ENCODE measurements at places on chromosomes 4 and X.

GRCh38 chr4:99825272-99825671 is 8.6 kb downstream of the DAPP1 start:
- no peak for DNase-seq

GRCh38 chr4:3367866-3368265 is 73.9 kb upstream of the HGFAC start:
- no peak for DNase-seq

DNA sequence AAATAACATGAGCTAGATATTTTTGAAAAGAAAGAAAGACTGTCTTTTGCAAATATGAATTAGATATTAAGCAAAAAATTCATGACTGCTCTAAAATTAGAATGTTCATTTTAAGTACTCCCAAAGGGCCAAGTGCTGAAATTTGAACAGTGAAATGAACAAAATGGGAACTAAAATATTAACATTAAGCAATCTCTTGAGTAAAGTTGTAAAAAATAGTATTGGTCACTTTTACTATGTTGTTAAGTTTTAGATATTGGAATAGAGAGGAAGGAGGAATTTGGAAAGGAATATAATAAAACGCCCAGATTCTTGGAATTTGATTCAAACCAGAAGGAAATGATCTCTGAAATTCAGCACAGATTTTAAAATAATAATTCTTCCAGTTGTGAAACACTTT is 125.9 kb upstream of the ANK2 start:
- no peak for DNase-seq

DNA sequence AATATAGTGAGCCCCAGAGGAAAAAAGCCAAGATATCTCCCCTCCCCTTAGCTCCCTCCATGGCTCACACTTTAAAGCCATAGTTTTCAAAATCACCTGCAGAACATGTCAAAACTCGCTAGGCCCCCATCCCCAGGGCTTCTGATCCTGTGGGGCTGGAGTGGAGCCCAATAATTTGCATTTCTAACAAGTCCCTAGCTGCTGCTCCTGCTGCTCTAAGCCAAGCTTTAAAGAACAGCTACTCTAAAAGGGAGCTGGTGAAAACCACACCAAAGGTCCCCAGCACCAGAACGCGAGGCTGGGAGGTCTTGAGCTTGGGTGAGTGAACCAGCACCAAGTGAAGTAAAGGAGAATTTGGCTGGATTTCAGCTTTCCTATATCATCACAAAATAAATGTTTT is 237.1 kb downstream of the ZNF674 start:
- no peak for DNase-seq

DNA sequence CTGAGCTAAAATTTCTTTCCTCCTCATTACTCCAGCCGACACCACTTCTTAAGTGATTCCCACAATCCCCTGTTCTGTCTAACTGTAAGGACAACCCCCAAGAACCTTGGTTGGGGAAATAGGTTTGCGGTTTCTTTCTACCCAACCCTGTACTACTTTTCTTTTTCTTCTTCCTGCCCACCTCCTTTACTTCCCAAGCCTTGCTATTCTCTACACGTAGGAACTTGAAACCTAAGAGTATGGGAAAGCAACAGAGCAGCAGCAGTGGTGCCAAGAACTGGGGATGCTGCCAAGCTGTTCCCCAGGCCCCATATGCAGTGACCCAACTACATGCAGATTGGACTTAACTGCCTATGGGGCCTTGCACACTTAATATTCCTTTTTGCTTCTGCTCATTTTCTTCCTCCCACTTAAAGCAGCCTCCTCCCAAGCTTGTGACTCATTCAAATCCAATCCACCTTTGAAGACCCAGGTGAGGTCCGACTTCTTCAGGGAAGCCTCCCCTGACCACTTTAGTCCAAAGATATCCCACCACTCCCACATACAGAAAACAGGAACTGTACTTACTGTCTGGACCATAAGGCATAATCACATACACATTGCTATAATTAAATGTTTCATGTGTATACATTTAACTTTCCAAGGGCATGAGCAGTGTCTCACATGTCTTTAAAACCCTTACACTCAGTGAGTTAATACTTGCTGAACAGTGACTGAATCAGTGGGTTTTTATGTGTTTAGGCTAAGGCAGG is 1.7 kb downstream of the FAM120C start:
- DNase-seq, result peak; percentile 78

DNA sequence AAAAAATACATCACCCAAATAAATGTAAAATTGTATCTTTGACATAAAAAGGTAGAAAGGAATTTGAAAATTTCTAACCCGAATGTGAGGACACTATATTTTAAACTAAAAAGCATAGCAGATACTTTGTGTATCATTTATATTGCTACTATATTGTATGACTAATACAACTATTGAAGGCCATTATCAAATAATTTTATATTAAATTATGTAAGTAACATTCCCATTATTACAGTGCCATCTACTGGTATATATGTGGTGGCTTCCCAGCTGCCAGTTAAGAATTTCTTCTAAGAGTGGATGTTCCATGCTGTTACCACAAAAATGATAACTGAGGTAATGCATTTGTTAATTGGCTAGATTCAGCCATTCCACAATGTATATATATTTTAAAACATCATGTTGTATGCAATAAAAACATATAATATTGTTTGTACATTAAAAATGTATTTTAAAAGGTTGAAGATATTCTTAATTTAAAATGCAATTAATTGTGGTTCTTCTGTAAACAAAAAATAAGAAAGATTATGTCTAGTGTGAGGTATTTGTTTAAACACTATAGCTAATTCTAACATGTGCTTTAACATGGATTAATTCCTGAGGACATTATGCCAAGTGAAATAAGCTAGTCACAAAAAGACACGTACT is 65.3 kb downstream of the EGF start:
- DNase-seq, result no peak

DNA sequence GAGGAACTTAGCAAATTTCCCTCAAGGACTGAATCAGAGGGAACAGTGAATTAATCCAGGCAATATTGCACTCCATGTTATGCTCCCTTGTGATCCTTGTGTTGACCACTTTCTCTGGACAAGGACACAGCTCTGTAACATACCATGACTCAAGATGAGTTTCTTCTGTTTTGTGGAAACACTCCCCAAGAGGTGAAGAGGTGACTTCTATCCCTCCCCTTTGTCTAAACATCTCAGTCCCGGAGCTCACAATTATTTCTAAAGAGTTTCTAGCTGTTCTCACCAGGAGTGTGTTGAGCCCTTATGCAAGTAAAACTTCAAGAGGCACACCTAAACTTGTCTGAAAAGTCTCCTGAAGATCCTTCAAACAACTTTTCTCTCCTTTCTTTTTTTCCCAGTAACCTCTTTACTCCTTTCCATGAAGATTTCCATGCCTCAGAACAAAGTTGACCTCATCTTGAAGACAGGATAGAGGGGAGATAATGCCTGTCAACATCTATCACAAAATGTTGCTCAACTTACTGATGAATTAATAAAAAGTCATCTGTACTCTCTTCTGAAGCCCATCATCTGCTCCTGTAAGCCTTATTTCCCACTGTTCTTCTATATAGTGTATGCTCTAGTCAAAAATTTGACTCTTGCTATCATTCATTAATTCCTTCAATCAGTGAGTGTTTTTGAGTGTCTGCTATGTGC is 429.1 kb downstream of the SPRY1 start:
- no peak for DNase-seq

DNA sequence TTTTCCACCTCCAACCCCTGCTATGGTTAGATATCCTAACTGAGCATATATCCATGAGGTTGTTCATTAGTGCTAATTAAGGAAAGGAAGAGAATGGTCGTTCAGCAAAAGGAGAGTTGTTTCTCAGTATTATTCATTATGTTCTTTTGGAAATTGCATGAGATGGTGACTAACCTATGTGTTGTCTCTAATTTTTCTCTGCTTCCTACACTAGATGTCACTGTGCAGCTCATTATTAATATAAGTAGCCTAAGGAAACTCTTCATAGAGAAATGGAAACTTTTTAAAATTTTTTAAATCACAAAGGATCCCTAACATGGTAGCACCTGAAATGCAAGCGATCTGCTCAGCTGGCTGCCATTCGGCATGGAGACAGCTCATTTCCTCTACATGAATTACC is 67.7 kb upstream of the FAM9A start:
- no peak for DNase-seq

- no peak for DNase-seq
These were observed 66.1 kb downstream of the HADH start for GRCh38 chr4:108055787-108056186.

GRCh38 chr4:1057403-1057745 is 45.9 kb downstream of the FGFRL1 start:
- no peak for DNase-seq

- no peak for DNase-seq
These were observed 2.0 kb downstream of the ANTXR2 start for GRCh38 chr4:80070880-80071603.

DNA sequence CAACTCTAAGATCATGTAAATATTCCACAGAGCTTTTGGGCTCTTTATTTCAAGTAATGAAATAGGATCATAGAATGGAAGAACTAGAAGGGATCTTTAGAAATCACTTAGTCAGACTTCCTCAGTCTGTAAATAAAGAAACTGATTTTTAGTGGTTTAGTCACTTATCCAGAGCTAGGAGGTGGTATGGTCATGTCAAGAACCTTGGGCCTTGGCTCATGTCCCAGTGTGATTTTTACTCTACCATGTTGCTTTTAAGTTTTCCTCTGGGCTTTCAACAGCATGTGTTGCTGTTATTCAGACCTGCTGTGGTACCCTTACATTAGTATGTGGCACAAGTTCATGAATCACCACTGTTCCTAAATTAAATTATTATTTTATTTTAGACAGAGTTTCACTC is 184.9 kb downstream of the FRAS1 start:
- no peak for DNase-seq

DNA sequence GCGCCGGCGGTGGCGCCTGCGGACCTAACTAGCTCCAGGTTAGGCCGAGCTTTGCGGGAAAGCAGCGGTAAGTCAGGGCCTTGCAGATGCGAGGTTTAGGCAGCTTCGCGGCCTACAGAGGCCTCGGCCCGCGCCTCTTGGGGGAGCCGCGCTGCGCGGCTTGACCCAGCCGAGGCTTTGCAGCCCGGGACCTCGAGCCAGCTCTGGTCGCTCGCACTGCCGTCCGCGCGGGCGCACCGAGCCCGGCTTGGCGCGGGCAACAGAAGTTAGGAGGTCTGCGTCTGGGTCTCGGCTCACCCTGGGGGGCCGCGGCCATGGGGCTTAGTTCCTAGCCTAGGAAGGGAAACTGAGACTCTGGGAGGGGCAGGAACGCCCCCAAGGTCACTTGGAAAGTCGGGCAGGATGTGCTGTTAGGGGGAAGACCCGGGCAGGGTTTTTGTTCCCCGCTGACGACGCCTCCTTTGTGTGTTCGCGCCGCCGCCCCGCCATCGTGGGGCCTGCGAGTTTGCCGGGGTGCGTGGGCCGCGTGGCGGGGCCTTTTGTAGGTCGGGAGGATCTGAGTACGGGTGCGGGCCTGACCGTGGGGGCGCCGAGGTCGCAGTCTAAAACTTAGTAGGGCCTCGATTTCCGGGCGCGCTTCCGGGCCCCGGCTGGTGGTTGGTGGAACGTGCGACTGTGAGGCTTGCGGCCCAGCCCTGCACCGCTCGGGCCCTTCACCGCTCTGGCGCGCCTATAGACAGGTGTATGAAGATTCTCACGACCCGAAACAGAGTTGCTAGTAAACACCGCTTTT is 482 bp downstream of the RNF4 start:
- peak; percentile 61 for DNase-seq

GRCh38 chr4:158704274-158704673 is 18.9 kb downstream of the PPID start:
- DNase-seq, result no peak

GRCh38 chrX:63740382-63740781 is 44.6 kb downstream of the ARHGEF9 start:
- no peak for DNase-seq

GRCh38 chr4:153781717-153782416 is 7.0 kb downstream of the SFRP2 start:
- peak; percentile 78 for DNase-seq

DNA sequence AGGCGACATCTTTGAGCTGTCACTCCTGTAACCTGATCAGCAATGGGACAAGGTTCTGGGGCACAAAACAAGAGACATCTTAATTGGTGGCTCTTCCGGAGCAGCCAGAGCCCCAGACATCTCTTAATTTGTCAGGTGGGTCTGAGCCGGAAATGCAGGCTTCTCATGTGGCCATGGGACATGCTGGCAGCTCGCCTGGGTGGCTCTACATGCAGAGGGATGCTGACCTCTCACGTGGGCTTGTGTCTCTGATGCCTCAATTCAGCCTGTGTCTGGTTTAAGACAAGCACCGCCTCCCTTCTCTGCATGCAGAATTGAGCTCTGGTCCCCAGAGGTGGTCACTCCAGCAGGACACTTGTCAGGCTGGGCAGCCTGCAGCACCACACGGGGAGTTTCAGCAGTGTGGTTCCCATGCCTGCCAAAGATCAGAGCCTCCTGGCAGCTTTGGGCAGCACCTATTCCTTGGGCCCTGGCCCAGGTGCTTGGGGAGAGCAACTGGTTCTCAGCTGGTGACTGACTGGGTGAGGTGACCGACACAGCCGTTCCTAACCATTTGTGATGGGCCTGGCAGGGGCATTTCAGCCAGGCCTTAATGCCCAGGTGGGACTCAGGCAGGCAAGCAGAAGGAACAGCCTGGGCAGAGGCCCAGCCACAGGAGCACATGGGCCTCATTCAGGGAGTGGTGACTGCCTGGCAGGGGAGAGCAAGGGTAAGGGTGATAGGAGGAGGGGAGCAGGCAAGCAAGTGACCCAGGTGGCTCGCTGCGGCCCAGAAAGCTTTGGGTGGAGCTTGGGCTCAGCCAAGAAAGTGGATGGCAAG is 53.4 kb downstream of the HMX1 start:
- no peak for DNase-seq

DNA sequence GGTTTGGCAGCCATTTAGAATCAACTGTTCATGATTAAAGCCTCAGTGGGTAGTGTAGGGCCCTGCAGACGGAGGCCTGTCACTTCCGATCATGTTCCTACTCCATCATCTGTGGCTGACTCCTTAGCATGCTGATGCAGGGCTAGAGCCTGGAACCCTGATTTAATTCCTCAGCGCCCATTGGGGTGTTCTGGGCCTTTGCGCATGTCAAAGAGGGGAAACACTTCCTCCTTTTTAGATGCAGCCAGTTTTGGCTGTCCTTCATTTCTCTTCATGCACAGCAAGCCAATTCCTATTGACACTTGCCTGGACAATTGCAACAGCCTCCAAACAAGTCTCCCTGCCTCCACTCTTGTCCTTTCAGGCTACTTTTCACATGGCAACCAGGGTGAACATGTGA is 51.9 kb upstream of the MAGEA4 start:
- DNase-seq, result no peak

DNA sequence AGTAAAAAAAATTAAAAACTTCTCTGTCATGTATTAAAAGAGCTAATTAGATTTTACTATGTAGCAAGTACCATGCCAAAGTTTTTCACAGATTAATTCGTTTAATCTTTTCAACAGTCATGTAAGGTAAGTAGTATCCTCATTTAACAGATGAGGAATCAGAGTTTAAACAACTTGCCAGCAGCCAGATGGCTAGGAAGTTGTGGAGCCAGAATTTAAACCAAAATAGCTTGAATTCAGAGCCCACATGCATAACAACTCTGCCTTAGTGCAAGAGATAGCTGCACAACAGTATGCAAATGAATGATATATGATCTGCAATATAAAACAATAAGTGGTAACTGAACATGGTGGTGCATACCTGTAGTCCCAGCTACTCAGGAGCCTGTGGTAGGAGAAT is 75.3 kb downstream of the NAP1L3 start:
- no peak for DNase-seq

GRCh38 chrX:9205599-9206223 is 171.8 kb upstream of the FAM9B start:
- no peak for DNase-seq
